ENCODE measurements at places on chromosomes 2 and 18.

GRCh38 chr2:220224691-220225543 lies 597.5 kb downstream of the SLC4A3 start:
- no peak for DNase-seq

DNA sequence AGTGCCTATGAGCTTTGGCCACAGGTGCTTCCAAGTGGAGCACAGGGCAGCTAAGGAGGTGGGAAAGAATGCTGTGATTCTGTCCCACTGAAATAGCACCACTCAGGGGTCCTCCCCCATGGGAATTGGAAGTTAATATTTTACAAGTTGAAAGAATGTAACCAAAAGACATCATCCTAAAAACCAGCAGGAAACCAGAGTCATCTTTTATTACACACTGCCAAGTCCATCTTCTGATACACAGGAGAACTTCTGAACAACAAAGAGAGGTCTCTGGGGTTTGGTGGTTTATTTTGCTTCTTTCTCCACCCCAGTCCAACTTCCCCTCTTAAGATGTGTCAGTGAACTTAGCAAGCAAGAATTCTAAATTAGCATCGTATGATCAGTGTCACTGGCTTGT lies 47.7 kb downstream of the COLEC12 start:
- no peak for DNase-seq

DNA sequence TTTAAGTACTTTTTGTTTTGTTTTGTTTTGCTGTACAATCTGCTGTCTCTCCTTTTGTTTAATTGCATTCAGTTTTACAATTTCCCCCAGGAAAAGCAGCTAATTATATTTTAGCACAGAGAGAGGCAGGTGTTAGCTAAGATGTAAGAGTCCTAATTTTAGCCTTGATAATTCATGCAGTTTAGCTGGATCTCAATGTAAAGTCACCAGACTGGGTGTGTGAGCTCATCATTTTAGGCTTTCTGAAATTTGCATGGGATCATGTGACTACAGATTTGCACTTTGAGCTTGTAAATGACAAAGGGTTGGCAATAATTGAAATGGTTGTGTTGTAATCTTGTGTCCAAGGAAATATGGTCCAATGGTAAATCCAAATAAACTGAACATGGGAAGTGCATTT lies 68.5 kb downstream of the ETAA1 start:
- DNase-seq, result no peak

DNA sequence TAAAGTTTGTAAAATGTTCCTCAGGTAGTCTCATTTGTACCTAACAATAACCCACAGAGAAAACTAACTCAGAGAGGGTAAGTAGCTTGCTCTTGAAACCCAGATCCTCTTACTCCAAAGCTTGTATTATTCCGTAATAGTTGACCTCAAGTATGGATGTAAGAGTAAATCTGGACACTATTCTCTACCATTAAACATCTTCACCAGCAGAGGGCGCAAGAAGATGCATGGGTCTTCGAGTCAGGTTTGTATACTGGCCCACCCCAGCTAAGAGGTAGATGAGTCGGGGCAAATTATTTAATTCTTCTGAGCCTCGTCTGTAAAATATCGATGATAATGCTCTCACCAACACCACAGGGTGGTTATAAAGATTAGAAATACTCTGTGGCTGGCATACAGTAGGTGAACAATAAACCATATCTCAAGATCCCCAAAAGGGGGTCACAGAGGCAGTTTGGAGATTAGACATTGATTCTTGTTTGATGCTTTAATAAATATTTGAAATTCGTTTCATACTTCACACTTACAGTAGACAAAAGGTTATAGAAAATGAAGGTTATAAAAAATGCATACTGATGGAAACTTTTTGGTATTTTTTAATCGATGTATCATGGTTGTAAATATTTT lies 3.5 kb upstream of the CABLES1 start:
- peak; percentile 66 for DNase-seq

DNA sequence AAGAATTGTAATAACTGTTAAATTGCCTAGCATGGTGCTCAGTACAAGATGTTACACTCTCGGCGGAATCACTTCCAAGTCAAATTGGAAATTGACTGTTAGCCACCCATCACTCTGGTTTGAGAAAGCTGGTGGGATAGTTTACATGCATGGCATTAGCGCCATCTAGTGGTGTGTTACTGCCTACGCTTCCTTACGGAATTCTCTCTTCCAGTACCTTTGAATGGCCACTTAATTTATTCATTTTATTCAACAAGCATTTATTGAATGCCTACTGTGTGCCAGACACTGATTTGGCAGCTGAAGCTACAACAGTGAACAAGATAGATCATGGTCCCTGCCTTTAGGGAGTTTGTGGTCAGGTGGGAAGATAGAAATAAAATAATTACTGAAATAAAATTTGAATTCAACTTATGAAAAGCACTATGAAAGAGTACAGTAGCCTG lies 171.2 kb downstream of the TMEM247 start:
- peak; percentile 73 for DNase-seq
